ENCODE measurements at places on chromosomes 5 and 9.
A peak's percentile ranks its signal among the peaks of the same experiment; 100 is the strongest.

DNA sequence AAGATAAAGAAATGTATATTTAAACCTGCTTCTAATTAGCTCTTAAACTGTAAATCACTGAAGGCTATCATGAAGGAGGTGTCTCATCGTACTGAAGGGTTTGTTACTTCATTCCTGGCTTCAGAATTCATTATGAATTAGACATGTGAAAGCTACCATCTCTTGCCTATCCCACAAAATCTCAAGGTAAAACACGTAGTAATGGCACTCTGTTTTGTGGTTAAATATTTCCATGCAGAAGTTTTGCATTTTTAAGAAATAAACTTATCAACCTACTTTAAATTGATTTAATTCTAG, 490.7 kb upstream of the NUDT12 start:
- DNase-seq = no peak

DNA sequence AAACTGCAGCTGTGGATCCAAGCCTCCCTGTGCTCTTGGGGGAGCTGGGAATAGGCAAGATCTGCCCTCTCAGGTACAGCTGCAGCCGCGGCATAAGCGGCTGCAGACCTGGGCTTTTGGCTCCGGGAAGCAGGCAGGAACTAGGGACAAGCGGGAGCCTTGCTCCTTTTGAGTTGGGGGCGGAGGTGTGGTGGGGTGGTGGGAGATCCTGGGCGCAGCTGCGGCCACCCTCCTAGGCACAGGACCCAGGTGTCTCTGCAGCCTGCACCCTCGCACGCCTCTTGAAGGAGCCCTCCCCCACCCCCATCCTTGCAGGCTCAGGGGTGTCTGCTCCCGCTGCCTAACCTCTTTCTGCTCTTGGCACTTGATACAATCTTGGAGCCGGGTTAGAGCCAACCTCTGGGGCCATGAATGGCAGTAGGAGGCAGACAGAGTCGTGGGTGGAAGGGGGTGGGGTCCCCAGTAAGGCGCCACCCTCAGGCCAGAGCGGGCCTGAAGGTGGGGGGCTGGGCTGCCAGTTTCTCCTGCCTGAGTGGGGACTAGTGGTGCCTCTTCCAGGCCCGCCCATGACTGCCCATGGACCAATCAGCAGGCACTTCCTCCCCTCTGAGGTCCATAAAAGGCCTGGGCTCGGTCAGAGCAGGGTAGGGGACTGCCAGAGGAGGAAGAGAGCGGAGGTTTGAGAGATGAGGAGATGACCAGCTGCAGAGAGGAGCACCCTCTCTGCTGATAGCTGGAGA, 267.6 kb upstream of the TNC start:
- DNase-seq = no peak

DNA sequence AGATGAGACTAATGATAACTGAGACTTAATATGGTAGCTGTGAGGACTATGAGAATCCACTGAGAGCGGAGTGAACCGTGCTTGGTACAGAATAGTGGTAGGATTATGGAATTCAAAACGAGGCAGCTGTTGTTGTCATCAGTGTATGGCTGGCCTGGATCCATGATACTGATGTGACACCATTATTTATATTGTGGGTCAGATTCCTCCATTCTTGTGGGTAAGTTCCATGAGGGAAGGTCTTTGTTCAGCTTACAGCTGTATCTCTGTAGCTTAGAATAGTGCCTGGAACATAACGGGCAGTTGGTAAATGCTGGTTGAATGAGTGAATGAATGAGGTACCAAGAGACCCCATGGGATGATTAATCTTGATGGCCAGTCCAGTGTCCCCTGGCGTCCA, 61.8 kb downstream of the ACER2 start:
- no peak for DNase-seq

GRCh38 chr5:31273631-31274378, 80.3 kb downstream of the CDH6 start:
- DNase-seq = no peak

DNA sequence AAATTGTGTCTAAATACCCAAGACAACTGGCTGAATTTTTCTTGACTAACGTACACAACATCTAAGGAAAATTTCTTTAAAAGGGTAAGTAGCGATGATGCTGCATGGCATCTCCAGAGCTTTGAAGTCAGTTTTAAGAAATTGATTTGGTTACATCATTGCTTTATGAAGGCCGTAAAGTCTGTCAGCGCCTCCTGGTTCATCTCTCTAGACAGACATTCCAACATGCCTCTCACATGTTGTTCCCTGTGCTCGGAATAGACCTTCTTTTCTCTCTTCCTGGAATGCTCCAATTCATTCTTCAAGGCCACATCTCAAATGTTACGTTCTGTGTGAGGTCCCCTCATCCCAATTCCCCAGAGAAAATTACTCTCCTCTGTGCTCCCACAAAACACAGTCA, 108.7 kb upstream of the SSBP2 start:
- DNase-seq = no peak

GRCh38 chr5:1108865-1109174, 3.0 kb downstream of the SLC12A7 start:
- no peak for DNase-seq

- DNase-seq = no peak
These were observed 34.6 kb upstream of the NFIB start for GRCh38 chr9:14348373-14349145.

DNA sequence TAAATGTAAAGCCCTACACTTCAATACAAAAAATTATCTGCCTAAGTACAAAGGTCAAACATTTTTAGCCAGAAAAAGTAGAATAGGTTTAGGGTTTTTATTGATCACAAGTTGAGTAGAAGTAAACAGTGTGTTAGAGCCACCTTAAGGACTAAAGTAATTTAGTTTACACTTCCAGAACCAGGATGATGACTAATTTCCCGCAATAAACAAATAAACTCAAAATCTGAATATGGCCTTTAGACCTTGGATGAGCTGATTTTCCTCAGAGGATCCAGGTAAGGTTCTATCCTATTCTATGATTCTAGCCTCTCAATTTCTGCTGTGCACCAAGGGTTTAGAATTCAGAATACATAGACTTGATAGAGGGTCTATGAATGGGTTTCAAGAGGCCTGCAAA, 179.4 kb upstream of the TBCA start:
- DNase-seq = no peak

DNA sequence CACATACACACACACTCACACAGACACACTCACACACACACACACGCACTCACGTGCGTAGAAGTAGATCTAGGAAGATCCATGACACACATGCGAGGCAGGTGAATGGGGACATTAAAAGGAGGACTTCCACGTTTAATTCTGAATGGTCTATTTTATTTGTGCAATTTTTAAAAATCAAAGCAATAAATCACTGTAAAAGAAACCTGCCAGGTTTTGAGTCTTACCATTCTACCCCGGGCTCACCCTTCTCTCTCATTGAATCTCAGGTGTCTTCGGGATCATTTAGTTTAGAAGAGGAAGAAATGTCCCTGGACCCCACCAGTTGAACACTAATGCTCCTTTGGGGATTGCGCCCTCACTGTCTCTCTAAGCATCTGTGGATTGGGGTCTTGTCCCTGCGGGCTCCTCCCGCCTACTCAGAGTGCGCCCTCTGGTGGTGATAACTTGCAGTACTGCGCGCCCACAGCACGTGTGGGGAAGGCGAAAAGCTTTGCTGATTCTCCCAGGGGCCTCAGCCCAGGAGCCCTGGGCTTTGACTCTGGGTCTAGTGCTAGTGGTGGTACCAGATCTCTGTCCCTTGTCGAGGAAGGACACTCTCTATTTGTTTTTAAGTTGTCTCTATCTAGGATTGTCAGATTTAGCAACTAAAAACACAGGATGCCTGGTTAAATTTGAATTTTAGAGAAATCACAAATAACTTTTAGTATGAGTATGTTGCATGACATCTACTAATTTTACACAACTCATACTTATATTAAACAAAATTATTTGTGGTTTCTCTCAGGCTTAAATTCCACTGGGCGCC, 34.8 kb downstream of the BOD1 start:
- DNase-seq = no peak

DNA sequence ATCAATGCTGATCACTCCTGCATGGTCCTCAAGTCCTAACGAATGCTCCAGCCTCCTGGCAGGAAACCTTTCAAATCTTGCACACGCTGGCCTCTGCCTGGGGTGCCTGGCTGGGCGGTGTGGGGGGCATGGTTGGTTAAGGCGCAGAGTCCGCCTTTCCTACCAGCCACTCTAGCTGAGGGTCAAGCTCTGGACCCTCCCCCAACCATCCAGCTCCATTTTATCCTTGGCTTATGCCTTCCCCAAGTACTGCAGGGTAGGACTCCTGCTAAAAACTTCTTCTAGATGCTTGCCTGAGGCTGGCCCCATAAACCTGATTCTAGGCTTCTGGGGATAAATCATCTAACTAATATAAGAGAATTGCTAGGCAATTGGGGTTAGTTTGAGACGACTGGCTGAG, 808 bp upstream of the MVB12B start:
- DNase-seq = no peak

DNA sequence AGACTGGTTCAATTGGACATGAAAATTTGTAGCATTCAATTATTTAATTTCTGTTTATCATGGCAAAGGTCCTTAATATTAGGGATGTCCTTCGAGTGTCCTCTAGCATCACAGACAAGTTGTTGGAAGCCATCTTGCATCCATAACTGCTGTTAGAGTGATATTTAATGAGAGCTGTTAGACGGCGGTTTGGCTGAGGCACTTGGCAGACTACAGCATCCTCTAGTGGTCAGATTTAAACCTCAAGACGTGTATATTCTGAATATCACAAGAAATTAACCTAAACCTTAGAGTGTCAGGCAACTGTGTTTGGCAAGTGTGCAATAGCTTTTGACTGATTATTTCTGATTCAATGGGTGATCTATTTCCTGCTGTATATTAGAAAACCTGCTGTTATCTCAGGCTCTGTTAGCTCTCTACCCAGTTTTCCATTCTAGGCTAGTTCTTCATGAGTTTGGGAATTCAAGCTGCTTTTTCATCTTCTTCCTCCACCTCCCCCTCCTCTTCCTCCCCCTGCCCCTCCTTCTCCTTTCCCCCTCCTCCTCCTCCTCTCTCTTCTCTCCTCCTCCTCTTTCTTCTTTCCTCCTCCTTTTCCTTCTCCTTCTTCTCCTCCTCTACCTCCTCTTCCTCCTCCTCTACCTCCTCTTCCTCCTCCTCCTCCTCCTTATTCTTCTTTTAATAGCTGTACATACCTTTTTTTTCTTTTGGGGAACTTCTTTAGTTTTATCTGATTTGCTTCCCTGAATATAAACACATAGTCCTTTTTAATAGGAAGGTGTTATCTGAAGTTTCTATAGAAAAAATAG, 8.6 kb downstream of the SPINK1 start:
- no peak for DNase-seq

- no peak for DNase-seq
These were observed 111.1 kb downstream of the PAM start for GRCh38 chr5:102866237-102866600.

- DNase-seq = no peak
These were observed 151.3 kb upstream of the TRPC7 start for GRCh38 chr5:136516637-136517036.

DNA sequence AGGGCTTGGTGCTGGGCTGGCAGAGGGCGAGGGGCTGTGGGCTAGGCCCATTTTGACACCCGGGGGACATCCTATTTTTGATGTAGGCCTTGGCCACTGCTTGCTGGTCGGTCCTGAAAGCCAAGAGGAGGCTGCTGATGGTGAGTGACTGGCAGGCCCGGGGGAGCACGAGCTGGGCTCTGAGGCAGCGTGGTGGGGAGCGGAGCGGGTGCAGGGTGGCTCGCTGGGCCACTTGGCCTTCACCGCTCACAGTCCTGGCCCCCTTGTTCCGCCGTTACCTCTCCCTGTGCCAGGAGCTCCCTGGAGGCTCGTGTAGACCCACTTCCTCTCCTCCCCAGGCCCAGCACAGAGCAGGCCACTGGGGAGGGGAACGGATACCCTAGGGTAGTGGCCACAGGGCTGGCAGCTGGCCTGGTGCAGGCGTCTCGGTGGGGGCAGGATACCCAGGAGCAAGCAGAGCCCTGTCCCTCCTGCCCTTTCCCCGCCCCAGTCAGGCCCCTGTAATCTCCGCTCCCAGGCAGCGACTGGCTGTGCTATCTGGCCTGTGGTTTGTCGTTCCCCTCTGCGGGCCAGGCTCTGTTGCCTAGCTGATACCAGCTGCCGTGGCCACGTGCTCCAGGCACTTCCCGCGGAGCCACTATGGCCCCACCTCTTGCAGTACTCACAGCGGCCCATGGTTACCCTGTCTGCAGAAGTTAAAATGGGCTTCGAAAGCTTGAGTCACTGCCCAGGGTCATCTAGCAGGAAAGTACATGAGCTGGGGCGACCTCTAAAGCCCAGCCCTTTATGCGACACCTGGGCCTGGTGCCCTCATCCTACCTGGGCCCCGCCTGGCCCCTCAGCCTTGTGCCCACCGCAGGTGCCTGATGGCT, 11.7 kb upstream of the DOLPP1 start:
- peak; percentile 27 for DNase-seq

DNA sequence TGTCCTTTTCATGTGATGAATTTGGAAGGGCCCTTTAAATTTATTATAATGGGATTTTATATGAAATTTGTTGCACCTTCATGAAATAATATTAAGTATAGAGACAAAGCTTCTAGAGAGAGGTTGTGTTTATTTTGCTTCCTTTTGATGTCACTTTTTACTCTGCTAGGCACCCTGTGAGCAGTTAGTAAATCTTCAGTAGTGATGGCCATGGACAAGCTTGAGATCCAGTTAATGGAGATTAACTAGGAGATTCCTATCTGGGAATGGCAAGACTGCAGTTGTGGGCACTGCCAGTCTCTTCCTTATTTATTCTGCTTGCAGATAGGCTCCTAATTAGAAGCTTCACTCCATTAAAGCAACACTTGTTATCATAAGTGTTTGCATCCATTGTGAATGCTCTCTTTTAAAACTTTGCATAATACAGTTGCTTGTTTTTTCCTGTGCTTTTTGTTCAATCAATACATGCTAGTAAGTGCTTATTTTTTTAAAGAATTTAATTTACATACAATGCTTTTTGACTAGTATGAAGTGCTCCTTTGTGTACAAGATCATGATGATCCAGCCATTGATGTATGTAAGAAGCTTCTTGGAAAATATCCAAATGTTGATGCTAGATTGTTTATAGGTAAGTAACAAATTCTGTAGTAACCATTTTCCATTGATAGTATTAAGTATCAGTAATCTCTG, 25.9 kb downstream of the UGCG start:
- DNase-seq = no peak

DNA sequence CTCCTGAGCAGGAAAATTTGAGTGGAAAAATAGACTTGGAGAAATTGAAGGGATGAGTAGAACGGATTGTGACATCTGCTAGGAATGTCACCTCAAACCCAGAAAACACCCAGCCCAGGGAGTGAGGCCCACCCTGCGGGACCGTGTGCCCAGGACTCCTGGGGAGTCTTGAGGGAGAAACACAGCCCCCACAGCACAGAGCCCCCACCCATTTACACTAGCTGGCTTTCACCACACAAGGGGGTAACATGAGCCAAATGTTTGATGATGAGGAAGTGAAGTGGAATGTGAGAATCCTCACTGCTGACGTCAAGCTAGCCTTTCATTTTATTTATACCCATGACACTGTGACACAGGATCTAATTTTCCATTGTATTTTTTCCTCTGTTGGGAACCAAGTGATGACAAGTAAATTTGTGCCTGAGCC, 42.8 kb upstream of the PDE8B start:
- no peak for DNase-seq

- no peak for DNase-seq
These were observed 7.4 kb downstream of the ZER1 start for GRCh38 chr9:128764361-128764760.

Data from esophagus squamous epithelium (tissue), 5 donors.